ENCODE measurements at places on chromosomes 11 and 22.

GRCh38 chr11:78339945-78340344 is 77.7 kb downstream of the GAB2 start:
- no peak for DNase-seq

GRCh38 chr11:116424615-116425261 is 348.0 kb downstream of the BUD13 start:
- no peak for DNase-seq

DNA sequence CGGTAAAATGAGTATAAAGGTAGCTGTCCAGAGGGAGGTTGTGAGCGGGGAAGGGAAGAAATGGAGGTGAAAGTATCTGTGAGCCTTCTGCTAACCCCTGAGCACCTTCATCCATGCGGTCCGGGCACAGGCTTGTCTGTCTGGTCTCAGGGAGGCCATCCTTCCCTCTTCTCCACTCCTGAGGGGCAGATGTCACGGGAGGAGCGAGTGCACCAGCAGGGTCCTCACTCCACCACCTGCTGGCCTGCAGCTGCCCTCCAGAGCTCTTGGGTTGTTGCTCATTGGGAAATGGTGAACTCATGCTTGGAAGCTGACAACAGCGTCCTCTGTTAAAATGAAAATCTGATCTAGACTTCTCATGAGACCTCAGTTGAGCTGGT is 33.8 kb upstream of the WNT11 start:
- no peak for DNase-seq

DNA sequence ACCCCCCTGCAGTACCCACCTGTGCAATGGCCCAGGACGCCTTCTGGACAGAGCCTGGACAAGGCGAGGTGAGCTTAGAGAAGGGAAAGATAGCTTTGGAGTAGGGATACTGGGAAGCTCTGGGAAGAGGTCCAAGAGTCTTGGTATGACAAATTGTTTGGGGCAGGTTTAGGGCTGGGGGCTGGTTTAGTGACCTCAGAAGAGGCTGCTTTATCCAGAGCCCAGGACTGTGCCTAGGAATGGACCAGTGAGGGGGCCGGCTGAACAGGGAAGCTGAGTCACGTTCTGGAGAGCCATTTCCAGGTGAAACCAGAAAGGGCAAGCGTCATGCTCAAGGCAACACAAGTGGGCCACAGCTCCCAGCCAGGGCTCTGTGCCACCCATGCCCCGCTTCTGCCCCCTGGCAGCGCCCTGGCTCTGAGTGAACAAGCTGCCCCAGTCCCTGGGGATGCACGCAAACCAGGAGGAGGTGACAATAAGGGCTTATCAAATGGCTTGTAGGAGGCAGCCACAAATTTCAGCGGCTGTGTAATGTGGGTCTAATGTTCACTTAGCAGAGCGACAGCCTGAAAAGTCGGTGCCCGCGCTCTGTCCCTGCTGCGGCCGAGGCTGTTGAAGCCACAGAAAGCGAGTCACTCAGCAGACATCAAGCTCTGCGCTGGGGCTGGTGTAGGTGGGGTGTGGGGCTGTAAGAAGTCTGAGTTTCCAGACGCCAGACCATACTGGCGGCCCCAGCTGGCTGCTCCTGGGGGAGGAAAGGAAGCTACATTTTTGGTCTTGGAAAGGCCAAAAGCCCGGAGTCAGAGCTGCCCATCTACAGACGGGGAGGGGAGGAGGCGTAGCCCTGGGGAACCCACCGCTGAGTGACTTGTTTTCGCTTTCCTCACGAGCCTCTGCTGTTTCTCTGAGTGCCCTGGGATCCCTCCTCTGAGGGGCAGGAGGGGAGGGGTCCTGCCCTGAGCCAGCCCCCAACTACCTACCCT is 18.3 kb upstream of the SYT7 start:
- DNase-seq = no peak

Data from COLO829 (cell line).